Osteocyte (in vitro differentiated cells): ENCODE measurements at places on chromosomes 16 and 17.

DNA sequence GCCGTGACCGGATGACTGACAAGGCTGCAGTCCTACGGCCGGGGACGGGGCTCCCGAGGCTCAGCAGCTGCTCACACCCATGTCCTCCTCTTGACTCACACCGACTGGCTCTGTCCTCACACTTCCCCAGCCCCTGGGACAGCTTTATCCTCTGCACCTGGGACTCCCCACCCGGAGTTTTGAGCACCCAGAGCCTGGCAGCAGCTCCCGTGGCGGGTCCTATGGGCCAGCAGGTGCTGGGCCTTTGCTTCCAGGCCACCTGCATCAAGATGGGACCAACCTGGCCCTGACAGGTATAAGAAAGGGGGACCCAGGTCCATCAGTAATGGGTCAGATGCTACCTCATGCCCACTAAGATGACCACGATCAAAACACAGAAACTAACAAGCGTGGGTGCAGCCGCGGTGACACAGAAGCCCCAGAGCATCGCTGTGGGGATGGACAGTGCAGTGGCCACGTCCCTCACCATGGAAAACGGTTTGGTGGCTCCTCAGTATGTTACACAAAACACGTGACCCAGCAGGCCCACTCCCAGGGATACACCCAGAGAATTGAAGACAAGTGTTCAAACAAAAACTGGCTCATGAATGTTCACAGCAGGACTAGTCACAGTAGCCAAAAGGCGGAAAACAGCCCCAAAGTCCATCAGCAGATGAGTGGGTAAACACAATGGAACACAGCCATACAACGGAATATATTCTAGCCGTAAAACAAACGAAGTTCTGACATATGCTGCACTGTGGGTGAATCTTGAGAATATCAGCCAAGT, 3.3 kb upstream of the NOTUM start:
- H3K4me3 ChIP-seq: no peak overlapping the region
- H3K36me3 ChIP-seq: no peaks in the 10 kb centered on the region
- peaks cover 20% of the 10 kb centered on the region for H3K27me3 ChIP-seq
- DNase-seq: no peak

DNA sequence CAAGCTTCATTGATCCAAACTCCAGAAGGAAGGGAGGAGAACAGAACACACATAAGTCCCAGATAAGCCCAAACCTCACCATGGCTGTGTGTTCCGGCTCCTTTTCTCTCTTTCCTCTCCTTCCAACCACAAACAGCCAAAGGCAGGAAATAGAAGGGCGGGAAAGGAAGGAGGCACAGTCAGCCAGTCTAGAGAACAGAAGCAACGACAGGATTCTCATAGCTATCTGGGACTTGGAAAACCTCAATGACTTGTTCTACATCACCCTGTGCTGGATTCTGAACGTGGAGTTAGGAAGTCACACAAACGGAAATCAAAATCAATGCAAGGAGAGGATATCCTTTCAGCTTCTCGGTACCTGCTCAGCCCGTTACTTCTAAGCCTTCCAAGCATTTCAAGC, 9.0 kb downstream of the CRK start:
- no peak overlapping the region for H3K4me3 ChIP-seq
- no peaks in the 10 kb centered on the region for H3K27me3 ChIP-seq
- H3K27ac ChIP-seq: peak overlapping the region; percentile 41
- DNase-seq: no peak

DNA sequence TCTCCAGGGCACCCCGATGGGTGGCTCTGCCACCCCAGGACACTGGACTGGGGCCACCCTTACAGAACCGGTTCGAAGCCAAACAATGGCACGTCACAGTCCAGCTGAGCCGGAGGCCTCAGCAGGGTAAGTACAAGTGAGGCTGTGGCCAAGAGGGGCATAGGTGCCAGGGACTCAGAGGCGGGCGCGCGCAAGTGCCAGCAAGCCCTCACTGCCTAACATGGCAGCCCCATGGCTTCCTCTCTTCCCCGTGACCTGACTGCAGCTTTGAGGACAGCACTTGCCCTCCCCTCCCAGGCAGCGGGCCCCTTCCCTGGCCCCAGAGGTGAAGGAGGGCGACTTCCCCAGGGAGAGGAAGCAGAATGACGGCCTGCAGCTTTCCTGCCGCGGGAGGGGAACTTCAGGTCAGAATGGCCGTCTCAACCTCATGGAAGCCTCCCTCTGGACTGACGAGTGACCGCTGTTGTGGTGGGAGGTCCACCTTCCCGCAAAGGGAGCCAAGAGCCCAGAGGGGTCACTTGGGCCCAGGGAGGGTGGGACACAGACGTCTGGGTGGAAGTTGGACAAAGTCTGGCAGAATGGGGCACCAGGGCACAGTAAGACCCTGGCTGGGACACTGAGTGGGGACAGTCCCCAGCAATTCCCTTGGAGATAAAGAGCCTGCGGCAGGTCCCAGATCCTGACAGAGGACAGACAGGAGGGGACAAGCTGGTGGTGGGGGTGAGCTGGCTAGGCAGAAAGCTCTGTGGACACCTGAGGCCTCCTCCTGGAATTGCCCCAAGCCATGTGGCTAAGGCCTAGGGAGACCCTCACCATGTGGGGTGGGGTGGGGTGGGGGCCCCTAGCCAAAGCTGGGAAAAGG, 52.1 kb upstream of the TOB1 start:
- H3K27me3 ChIP-seq: no peaks in the 10 kb centered on the region
- H3K36me3 ChIP-seq: no peaks in the 10 kb centered on the region
- peak overlapping the region; percentile 62 for H3K27ac ChIP-seq
- DNase-seq: no peak
- H3K4me3 ChIP-seq: no peak overlapping the region

DNA sequence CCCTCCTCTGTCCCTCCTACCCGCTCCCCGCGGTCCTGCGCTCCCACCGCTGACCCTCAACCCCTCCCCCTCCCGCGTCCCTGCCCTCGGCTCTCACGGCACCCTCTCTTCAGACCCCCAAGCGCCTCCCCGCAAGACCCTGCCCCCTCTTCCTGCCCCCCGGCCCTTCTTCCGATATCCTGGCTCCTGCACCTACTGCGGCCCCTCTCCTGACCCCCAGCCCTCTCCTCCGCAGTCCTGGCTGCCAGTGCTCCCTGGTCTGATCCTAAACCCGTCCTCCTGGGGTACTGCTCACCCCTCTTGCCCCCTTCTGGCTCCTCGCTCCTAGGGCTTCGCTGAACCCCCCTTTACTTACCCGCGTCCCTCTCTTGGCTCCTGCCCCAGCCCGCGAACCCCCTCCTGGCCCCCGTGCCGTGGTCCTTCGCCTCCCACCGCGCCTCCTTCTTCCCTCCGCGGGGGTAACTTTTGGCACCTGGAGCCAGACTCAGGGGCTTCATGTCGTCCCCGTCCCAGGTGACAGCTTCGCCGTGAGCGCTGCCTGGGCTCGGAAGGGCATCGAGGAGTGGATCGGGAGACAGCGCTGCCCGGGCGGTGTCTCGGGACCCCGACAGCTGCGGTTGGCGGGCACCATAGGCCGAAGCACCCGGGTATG, 839 bp downstream of the NKD1 start:
- no peak for DNase-seq
- peaks cover 67% of the 10 kb centered on the region for H3K27me3 ChIP-seq
- H3K4me1 ChIP-seq: peaks cover 7% of the 10 kb centered on the region
- peak overlapping the region; percentile 52 for H3K4me3 ChIP-seq
- no peak overlapping the region for H3K27ac ChIP-seq

DNA sequence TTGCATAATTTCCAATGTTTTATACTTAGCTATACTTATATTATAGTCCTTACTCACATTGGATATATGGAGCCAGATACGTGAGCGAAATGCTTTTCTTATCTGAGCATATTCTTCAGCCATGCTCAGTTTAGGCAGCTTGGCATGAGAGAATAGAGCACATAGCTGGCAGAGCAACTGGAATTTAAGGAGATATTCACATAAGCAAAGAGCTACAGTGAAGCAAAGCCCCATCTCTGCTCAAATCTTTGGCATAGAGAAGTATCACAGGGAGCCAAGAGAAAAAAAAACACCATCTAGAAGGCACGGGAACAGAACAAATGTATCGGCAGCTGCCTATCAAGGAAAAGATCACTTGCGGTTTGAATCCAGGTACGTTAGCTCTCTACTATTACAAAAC, 734.2 kb upstream of the KIF2B start:
- H3K4me1 ChIP-seq: no peaks in the 10 kb centered on the region
- DNase-seq: no peak
- no peaks in the 10 kb centered on the region for H3K27me3 ChIP-seq
- H3K4me3 ChIP-seq: no peak overlapping the region
- no peaks in the 10 kb centered on the region for H3K36me3 ChIP-seq

DNA sequence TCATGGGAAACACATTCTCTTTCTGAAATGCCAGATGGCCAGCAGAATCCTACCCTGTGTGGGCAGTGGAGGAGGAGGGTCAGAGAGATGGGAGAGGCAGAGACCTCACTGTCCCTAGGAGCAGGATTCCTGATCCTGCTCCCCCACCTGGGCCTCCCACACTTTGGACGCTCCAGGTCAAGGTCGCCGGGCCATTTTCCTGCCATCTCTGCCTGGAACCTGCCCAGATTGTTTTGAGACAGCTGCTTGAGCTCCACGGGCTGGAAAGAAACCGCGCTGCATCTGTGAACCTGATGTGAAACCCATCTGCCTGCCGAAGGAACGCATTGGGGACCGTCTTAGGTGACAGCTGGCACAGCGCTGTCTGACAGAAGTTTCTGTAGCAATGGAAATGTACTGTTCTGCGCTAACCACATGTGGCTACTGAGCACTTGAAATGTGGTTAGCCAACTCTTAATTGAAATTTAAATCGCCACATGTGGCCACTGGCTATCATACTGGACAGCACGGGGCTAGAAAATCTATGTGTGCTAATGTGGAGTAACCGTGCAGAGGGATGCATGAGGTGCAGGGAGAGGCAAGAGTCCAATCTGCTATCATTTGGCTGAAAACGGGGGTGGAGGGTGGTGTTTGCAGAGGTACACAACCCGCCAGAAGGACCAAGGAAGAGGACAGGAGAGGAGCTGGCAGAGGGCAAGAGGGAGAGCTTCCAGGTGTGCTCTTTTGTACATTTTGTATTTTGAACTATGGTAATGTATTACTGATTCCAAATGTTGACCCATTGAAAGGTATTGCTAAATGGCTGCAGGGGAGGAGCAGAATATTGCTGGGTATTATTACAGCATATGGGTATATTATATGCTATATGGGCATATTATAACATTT, 15.4 kb upstream of the NUBP1 start:
- H3K36me3 ChIP-seq: no peaks in the 10 kb centered on the region
- H3K4me3 ChIP-seq: no peak overlapping the region
- no peaks in the 10 kb centered on the region for H3K27me3 ChIP-seq
- no peak overlapping the region for H3K27ac ChIP-seq
- H3K4me1 ChIP-seq: no peaks in the 10 kb centered on the region

DNA sequence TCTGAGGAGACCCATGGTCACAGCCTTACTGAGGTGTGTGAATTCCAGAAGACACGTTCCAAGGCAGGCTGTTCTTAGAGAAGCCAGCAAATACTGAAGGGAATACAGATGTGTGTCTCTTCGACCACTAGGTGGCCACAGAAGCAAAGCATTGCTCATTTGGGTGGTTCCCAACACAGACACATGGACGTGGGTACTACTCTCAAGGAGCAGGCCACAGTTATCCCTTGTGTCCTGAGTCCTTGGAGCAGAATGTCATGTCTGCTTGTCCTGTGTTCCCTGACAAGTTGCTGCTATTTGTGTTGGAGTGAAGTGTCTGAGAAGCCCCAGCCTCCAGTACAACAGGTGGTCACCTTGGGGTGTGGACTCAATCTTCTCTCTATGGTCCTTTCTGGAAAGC, 30.3 kb downstream of the HMOX2 start:
- H3K4me1 ChIP-seq: peaks cover 7% of the 10 kb centered on the region
- H3K27ac ChIP-seq: no peak overlapping the region
- H3K36me3 ChIP-seq: peaks cover 6% of the 10 kb centered on the region
- no peaks in the 10 kb centered on the region for H3K27me3 ChIP-seq

DNA sequence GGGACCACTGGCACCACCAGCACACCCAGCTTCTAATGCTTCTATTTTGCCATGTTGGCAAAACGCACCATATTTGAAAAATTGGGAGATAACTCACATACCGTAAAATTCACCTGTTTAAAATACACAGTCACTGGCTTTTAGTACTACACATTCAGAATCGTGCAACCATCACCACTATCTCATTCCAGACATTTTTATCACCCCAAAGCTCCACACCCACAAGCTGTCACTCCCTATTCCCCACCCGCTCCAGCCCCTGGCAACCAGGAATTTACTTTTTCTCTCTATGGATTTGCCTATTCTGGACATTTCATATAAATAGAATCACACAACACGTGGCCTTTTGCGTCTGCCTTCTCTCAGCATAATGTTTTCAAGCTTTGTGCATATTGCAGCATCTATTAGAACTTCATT, 25.0 kb downstream of the PPL start:
- no peaks in the 10 kb centered on the region for H3K27me3 ChIP-seq
- no peak overlapping the region for H3K4me3 ChIP-seq
- no peak for DNase-seq
- H3K4me1 ChIP-seq: peaks cover 29% of the 10 kb centered on the region

GRCh38 chr17:7437950-7438614, 1.2 kb upstream of the FGF11 start:
- peaks cover 33% of the 10 kb centered on the region for H3K27me3 ChIP-seq
- no peak overlapping the region for H3K27ac ChIP-seq
- DNase-seq: no peak
- H3K4me3 ChIP-seq: peak overlapping the region; percentile 63
- peaks cover 43% of the 10 kb centered on the region for H3K4me1 ChIP-seq

GRCh38 chr17:52306314-52306713, 147.8 kb upstream of the CA10 start:
- H3K36me3 ChIP-seq: no peaks in the 10 kb centered on the region
- no peaks in the 10 kb centered on the region for H3K27me3 ChIP-seq
- no peaks in the 10 kb centered on the region for H3K4me1 ChIP-seq
- no peak overlapping the region for H3K27ac ChIP-seq
- no peak overlapping the region for H3K4me3 ChIP-seq

DNA sequence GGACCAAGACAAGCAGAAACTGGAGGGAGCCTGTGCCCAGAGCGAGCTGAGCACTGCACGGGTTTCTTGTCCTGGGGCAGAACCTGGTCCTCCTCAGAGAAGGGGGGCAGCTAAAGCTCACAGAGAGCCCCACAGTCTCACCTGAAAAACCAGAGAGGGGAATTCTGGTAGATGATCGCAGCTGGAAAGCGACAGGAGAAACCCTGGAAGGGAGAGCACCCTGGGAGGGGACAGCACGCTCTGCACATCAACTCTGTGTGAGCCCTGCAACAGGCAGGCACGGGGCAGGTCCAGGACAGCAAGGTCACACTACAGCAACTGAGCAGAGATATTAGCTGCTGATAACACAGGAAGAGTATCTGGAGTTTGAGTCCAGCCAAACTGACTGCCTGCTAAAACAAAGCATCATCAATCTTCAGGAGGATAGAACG, 18.2 kb downstream of the ZCCHC14 start:
- no peak for DNase-seq
- no peaks in the 10 kb centered on the region for H3K27me3 ChIP-seq
- peaks cover 66% of the 10 kb centered on the region for H3K4me1 ChIP-seq

DNA sequence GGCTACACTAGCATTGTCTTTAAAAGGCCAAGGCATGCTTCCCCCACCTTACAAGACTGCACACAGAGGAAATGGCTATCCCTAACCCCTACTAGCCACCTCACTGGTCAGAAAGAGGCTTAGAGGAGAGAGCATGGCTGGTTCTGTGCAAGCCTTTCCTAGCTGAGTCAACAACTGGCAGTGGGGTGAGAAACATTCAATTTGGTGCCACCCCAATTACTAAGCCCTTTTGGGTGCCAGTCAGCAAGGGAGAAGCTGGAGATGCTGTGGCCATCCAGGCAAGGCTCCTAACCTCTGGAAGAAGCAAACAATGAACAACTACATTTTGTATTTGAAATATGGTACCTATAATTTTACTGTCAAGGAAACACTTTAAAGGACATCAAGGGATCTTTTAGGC, 4.7 kb upstream of the KAT7 start:
- H3K27me3 ChIP-seq: peaks cover 7% of the 10 kb centered on the region
- no peak for DNase-seq
- H3K36me3 ChIP-seq: no peaks in the 10 kb centered on the region
- H3K27ac ChIP-seq: no peak overlapping the region
- H3K4me3 ChIP-seq: no peak overlapping the region
